ENCODE measurements at places on chromosomes 1 and 21. TPM values are rescaled to one million over a fixed set of nuclear protein-coding genes. Genes with fewer than 3 reads are reported as not detected.

GRCh38 chr1:45134461-45134873 lies 71.9 kb downstream of the ZSWIM5 start:
- DNase-seq, result no peak
- no peak overlapping the region for H3K27ac ChIP-seq
- no peak overlapping the region for H3K4me3 ChIP-seq
- H3K4me1 ChIP-seq, result no peaks in the 10 kb centered on the region

DNA sequence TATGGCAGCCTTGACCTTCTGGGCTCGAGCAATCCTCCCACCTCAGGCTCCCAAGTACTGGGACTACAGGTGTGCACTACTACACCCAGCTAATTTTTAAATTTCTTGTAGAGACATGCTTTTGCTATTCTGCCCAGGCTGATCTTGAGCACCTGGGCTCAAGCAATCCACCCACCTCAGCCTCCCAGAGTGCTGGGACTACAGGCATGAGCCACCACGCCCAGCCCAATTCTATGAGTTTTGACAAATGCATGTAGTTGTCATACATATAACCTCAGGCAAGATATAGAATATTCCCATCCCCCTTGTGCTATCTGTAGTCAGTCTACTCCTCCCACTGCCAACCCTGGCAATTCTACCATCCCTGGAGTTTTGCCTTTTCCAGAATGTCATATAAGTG lies 38.7 kb upstream of the TTC22 start:
- H3K4me1 ChIP-seq, result no peaks in the 10 kb centered on the region
- no peaks in the 10 kb centered on the region for H3K27me3 ChIP-seq
- H3K27ac ChIP-seq, result no peak overlapping the region
- H3K4me3 ChIP-seq, result no peak overlapping the region
- H3K36me3 ChIP-seq, result no peaks in the 10 kb centered on the region

DNA sequence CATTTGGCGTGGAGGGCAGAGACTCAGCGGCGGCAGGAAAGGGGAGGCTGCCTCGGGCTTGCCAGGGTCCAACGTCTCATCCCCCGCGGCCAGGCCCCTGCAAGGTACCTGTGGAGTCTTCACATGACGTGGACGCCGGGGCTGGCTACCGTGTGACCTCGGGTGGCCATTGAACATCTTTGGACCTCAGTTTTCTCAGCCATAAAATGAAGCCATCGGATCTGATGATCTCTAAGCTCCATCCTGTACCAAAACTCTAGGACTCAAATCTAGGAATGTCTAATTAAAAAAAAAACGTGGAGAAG lies 141.8 kb upstream of the KCNE2 start:
- H3K4me1 ChIP-seq, result no peaks in the 10 kb centered on the region
- DNase-seq, result no peak
- H3K27me3 ChIP-seq, result no peaks in the 10 kb centered on the region
- no peaks in the 10 kb centered on the region for H3K36me3 ChIP-seq

RAB42 gene
- total RNA-seq, result 6.1 TPM

- no peak overlapping the region for H3K27ac ChIP-seq
- no peaks in the 10 kb centered on the region for H3K27me3 ChIP-seq
- H3K4me1 ChIP-seq, result no peaks in the 10 kb centered on the region
- DNase-seq, result no peak
These were observed 513.6 kb upstream of the PTBP2 start for GRCh38 chr1:96207936-96208335.

PERM1 gene
- not detected for total RNA-seq

ERICH3 gene
- 0.06 TPM for total RNA-seq

ETV3L gene
- total RNA-seq, result not detected

GRCh38 chr1:151831605-151832004 lies at the start of gene RORC:
TSS of gene RORC (minus strand) at chr1:151831802. CDS start at chr1:151831764, 38 bp downstream.
- no peaks in the 10 kb centered on the region for H3K36me3 ChIP-seq
- peak; percentile 72 for DNase-seq
- H3K27me3 ChIP-seq, result no peaks in the 10 kb centered on the region
- H3K4me3 ChIP-seq, result peak within 1 kb of the TSS; percentile 38

DRAM2 gene
- 41.3 TPM for total RNA-seq

DNA sequence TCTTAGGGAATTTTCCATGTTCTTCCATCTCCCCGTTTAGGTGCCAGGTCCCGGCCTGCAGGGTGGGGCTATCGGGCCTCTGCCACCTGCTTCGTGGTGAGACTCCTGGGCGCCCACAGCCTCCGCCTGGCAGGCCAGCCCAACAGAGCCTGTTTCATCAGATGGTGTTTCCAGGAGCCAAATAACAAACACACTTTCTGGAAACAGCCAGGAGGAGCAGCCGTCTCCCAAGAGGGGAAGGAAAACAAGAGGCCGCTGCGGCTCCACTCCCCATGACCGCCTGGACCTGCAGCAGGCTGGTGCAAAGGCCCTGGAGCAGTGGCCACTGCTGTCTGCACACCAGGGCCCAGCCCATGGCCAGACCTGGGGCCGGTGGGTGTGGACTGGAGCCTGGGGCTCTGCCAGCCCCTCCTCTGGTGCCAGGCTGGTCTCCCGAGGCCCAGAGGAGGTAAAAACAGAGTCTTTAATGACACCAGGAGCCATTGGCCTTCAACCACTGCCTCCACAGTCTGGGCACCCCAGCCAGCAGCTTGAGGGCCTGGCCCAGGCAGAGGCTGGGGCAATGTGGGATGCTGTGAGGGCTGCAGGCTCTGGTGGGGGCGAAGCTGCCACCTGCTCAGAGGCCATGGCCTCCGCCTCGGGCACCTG lies 55.0 kb downstream of the SLX9 start:
- no peaks in the 10 kb centered on the region for H3K27me3 ChIP-seq
- H3K4me3 ChIP-seq, result no peak overlapping the region
- no peaks in the 10 kb centered on the region for H3K36me3 ChIP-seq
- no peak overlapping the region for H3K27ac ChIP-seq
- peak; percentile 68 for DNase-seq

GRIK1 gene
- not detected for total RNA-seq

KCNJ9 gene
- total RNA-seq, result not detected

Measured in left lung (tissue), 14 donors.